ENCODE measurements at places on chromosomes 6 and 20.

- DNase-seq = no peak
Measured at GRCh38 chr20:62454904-62455636, 20.7 kb downstream of the GATA5 start.

- DNase-seq = no peak
Measured at GRCh38 chr6:21634582-21634981, 41.0 kb downstream of the SOX4 start.

DNA sequence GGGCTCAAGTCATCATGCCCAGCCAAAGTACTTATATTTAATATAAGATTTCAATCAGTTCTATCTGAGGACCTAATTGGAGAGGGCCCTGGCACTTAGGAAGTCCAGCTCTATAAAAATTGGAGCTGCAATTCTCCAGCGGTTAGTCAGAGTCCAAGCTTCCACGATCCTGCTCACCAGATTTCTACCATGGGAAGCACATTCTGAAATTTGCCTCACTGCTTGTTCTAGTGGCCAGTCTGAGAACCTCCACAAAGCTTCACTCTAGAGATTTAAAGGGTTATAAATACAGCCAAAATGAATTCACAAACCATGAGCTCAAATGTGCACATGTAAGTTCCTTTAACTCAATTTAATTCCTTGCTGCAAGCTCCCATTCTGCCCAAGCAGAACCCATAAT, 33.5 kb downstream of the PNLDC1 start:
- DNase-seq = no peak

DNA sequence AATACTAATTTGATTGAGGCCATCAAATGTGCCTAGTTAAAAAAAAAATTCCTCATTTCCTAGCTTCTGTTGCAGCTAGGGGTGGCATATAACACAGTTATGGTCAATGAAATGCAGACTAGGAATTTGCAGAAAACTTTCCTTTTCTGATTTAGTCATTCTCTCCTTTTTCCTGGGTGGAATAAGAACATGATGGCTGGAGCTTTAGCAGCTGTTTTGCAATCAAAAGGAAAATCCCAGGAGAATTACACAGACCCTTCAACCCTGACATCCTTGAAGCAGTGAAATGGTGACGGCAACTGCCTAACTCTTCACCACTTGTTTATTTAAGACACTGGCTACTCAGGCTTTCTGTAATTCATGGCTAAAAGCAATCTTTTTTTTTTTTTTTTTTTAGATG, 23.1 kb upstream of the RIMS4 start:
- no peak for DNase-seq

DNA sequence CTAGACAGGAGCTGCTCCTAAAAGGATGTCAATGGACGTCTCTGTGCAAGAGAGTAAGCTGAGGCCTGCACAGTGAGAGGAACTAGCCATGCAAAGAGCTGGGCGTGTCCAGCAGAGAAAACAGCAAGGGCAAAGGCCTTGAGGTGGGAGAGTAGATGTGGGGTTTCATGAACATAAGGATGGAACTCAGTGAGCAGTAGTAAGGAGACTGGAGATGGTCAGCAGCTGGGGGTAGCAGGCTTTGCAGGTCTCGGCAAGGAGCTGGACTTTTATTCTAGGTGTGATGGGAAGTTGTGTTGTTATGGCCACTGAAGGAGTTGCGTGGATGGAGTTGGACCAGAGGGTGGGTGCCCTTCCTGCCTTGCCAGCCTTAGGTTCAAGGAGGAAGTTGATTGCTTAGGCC, 90.7 kb upstream of the SIRPA start:
- DNase-seq = no peak

DNA sequence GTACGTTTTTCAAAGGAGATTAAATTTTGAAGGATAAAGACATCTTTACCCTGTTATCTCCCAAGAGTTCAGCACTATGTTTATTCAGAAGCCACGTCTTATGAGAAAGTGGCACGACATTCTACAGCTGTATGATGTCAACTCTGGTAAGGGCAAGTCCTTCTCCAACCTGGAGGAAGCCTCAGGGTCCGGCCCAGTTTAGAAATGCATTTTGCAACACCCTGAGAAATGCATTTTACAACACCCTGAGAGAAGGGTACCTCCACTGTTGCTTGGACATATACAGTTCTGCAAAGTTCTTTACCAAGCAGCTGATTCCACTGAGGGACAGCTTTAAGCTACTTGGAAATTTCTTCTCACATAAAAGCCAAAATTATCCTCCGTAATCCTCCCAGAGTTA, 17.5 kb downstream of the NAPB start:
- no peak for DNase-seq

GRCh38 chr6:46815130-46815529, 21.9 kb downstream of the MEP1A start:
- no peak for DNase-seq

DNA sequence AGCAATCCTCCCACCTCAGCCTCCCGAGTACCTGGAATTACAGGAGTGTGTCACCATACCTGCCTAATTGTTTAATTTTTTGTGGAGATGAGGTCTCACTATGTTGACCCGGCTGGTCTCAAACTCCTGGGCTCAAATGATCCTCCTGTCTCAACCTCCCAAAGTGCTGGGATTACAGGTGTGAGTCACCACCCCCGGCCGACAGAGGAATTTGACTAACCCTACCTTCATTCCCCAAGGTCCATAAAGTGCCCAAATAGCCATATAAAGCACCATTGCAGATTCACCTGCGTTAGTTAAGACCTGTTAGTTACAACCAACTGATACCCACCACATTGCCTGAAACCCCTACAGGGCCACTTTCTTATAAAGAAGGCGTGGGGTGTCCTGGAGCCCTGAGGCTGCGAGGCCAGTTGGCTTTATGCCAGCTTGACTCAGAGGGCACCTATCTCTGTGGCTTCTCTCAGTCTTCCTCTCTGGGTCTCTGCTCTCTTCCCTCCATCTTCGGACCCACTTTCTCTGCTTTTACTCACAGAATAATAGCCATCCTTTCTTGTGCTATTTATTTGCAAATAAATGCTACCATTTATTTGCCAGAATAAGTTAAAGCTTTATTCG, 65.6 kb downstream of the SLC2A10 start:
- no peak for DNase-seq
